ENCODE measurements at places on chromosomes 12 and 14.

GRCh38 chr14:74347795-74348100 is 523 bp upstream of the VRTN start:
- DNase-seq, result no peak

- no peak for DNase-seq
Observed at GRCh38 chr12:51620448-51620847, 29.4 kb downstream of the SCN8A start.

GRCh38 chr12:124605883-124606774 is 38.7 kb upstream of the NCOR2 start:
- DNase-seq, result no peak

GRCh38 chr14:95222151-95222631 is 64.9 kb upstream of the DICER1 start:
- DNase-seq, result no peak

DNA sequence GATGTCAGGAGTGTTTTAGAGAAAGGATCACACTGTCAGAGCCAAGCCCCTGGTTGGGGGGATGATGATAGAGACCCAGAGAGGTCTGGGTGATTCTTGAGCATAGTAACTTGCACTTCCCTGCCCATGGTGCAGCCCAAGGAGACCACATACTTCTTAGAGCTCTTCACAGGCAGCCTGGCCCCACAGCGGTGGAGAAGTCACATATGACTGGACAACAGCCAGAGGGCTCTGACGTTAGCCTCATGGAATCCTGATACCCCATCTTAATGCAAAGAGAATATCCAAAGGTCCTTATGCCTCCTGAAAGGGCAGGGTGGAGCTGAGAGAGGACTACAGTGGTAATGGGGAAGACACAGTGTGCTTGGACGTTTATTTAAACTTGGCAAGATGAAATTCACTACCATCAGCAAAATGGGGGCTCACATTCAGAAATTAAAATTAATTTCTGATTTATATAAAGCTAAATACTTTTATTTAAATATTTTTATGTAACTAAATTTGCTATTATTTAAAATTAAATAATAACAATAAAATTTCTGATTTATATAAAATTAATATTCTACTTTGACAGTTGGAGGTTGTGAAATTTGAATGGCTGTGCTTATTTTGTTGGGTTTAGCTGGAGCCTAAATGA is 131.3 kb downstream of the KTN1 start:
- DNase-seq, result no peak

DNA sequence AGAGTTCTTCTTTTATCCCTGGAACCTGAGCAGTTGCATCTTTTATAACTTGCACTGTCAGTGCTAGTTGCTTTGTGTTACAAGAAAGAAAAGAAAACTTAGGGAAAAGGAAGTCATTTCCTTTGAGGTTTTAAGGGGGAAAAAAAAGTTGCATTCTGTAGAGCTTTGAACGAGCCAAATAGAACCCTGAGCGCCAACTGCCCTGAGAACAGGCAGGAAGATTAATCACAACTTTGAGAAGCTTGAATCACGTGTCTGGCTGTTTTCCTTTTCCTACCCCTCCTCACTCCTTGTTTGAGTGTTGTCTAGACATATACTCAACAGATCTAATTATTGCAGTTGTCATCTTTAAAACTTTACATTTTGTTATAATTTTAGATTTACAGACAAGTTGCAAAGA is 12.5 kb downstream of the PCNX1 start:
- no peak for DNase-seq

DNA sequence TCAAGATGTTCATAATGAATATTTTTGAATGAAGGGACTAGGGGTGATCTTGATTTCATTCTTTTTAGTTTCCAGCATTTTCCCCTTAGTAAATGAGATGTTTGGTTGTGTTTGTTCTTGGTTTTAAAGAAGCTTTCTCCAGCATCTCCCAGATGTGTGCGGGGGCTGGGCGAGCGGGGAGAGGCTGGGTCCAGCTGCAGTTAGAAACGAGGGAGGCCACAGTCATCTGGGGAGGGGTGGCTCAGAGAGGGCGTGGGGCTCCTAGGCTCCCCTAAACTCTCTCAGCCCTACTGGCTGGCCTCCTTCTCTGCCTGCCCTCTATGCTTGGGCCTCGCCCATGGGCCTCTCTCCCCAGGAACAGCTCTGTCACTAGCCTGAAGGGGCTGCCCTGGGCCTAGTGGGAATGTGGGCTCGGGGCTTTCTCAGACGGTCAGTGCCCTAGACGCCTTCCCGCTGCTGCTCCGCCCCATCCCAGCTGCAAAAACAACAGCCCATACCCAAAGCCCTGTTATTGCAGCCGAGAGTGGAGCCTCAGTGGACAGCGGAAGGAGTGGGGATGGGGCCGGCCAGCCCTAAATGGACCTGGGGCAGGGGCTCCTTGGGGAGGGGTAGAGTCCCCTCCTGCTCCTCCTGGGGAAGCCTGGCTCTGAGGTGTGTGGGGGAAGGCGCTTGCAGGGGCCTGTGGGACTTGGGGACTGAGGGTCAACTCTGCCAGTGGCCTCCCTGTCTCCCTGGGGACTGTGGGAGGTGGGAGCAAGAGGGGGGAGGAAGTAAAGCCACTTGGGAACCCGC is 18.3 kb upstream of the EIF2B2 start:
- no peak for DNase-seq

DNA sequence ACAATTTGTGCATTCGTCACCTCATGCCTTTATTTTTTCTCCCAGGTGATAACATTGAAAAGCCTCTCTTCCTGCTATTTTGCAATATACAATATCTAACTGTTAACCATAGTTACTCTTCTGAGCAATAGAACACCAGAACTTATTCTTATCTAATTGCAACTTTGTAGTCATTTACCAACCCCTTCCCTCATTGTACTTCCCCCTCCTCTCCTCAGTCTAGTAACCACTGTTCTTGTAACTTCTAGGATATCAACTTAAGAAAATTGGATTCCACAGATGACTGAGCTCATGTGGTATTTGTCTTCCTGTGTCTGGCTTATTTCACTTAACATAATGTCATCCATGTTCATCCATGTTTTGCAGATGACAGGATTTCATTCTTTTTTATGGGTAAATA is 7.6 kb downstream of the MUCL1 start:
- no peak for DNase-seq

DNA sequence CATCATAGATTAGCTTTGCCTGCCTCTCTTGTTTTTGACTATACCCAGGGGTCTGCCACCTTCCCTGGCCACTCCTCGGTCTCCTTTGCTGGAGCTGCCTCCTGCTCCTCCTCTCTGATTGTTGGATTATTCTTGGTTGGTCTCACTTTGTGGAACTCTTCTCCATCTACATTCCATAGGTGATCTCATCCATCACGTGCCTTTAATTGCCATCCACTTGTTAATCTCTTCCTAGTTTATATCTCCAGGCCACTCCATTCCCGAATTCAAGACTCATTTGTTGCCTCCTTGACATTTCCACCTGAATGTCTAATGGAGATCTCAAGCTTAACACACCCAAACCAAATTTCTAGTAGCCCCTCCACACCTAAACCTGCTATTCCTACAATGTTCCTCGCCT is 5.4 kb downstream of the POLR3B start:
- no peak for DNase-seq

GRCh38 chr14:64061115-64061514 is 208.3 kb downstream of the SYNE2 start:
- DNase-seq, result no peak

GRCh38 chr14:20652996-20653975 is 11.8 kb upstream of the OR6S1 start:
- DNase-seq, result peak; percentile 57

DNA sequence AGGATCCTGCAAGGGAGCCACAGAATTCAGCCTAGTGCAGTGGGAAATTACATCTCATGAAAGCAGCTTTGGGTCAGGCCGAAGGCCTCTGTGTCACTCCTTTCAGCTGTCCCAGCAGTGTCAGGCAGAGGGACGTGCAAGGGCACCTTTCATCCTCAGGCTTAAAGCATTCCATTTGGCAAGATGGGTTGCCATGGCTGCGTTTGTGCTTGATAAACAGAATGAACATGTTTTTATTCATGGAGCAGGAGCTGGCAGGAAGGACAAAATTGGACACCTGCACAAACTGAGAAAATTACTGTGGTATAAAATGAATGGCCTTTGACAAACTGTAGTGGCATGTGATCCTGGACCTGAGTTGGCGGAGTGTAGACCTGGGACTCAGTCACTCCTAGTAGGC is 29.4 kb downstream of the ACAD10 start:
- no peak for DNase-seq

- no peak for DNase-seq
Observed at GRCh38 chr12:126369487-126370463, 1304.5 kb downstream of the AACS start.

DNA sequence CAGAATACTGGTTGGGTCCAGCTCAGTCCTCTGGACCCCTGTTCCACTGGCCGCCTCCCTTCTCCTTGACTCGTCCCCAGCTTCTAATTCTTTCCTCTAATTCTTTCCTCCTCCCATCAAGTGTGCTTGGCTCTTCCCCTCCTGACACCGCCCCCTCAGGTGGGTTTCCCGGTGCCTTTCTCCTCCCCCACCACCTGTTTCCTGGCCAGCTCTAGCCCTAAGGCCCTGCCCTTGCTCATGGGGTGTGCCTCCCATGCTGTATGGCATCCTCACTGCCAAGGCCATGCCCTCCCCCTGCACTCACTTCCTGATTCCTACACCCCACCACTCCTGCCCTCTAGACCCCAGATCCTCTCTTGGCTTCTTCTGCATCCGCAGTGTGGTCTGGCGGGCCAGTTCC is 12.1 kb upstream of the EML1 start:
- DNase-seq, result no peak

GRCh38 chr12:108302403-108303311 is 36.5 kb downstream of the CMKLR1 start:
- DNase-seq, result no peak

DNA sequence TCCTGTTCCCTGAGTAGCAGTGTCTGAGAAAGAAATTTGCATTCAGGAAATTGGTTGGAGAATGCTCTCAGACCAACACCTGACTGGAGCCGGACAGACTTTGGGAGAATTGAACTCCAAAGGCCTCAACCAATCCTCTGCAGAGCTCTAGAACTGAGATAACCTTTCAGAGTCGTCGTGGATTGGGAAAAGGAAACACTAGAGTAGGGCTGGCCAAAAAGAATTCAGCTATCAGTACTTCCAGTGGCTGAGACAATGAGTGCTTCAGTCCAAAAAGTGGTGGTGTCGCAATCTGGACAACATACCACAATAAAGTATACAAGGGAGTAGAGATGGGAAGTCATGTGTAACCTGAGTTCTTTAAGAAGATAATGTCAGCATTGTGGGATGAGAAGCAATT is 377.1 kb downstream of the SLC16A7 start:
- DNase-seq, result no peak

GRCh38 chr12:68970306-68970705 is 37.3 kb upstream of the CPM start:
- no peak for DNase-seq

- no peak for DNase-seq
Observed at GRCh38 chr12:125208942-125209341, 143.7 kb downstream of the AACS start.

DNA sequence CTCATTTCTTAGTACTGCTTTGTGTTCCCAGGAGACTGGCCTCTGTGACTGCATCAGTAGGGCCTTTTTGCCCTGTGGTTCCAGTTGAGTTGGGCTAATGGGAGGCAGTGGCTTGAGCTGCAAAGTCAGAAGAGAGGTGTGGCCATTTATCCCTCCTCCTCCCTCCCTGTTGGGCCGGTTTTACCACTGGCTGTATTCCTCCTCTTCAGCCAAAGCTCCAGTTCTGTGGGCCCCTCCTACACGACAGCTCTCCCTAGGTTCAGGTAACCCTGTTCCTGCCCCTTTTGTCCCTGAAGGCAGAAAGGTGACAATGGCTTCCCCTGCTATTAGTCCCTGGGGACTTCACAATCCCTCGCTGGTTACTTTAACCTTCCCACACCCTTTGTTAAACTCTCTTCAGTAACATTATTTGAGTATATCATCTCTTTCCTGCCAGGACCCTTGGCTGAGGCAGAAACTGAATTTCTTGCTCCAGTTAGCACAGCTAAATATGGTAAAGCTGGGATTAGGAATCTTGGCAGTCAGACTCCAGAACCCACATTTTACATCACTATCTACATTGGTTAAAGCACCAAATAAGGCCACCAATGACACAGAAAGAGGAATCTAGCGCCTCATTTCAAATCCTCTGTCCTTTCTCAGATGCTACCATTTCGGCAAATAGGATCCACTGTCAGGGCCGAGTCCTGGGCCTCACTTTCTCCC is 121.9 kb upstream of the SLC35F4 start:
- no peak for DNase-seq

DNA sequence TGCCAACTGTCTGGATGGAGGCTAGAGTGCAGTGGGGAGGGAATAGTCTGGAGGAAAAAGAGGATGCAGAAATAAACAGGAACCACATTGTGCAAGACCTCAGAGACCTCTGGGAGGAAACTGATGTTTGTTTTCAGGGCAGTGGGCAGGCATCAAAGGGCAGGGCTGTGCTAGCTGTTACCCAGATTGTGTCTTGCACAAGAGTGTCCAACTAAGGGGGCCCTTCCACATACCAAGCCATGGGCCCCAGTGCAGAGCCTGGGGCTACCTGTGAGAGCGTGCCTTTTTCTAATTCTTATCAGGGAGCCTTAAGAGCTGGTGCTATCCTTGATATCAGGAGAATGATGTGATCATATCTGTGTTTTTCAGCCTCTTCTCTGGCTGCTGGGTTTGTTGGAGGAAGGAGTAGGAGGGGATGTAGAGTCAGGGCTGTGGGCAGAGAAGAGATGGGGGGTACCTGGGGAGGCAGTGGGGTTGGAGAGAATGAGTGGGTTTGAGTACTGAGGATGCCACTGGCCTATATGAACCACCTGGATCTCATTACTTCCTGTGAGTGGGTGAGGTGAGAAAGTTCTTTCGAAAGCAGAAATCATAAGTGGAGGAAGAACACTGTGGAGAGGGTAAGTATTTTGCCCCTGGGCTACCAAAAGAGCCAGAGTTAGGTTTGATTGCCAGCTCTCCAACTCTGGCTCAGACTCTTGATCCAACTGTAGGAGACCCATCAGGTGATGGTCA is 259.2 kb upstream of the CRY1 start:
- no peak for DNase-seq

DNA sequence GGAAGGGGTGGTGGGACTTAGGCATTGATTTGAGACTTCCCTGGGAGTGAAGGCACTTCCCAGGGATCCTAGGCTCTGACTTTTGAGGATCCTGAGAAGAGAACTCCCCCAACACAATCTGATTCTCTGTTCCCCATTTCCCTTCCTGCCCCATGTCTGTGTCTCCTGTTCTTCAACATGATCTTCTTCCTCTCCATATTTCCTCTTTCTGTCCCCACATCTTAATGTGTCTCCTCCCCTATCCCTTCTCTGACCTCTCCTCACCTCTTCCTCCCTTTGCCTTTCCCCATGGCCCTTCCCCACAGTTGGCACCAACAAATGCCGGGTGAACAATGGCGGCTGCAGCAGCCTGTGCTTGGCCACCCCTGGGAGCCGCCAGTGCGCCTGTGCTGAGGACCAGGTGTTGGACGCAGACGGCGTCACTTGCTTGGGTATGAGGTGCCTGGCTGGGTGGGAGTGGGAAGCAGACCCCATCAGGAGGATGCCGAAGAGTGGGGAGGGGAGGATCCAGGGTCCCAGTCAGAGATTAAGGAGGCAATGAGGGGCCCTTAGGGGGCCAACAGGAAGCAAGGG is 15.2 kb upstream of the LRP1-AS start:
- no peak for DNase-seq

GRCh38 chr12:78271546-78271945 is 440.9 kb downstream of the NAV3 start:
- DNase-seq, result no peak

GRCh38 chr12:54164387-54165145 is 24.2 kb downstream of the SMUG1 start:
- DNase-seq, result no peak

All from stimulated activated CD8-positive, alpha-beta memory T cell treated with anti-CD3 and anti-CD28 coated beads, Interleukin-15, amount 100 ng/mL, for 48 hours (primary cell).